ENCODE measurements at places on chromosomes 7 and 10.

DNA sequence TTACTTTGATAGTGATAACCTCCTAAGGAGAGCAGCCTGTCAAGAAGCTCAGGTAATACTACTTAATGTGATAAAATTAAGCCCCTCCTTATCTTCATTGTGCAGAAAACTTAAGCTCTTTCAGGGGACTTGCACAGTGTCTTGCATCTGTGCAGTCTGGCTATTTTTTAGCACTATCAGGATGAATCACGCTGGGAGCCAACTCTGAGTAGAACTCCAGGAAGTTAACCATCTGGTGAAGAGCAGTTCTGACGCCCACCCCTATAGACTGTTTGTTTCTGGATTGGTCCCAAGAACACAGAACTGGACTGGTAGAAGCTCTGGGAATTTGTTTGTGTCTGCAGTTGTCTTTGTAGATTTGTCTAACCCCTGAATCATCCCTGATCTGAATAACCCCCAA is 41.9 kb downstream of the AGK start:
- no peak for DNase-seq

DNA sequence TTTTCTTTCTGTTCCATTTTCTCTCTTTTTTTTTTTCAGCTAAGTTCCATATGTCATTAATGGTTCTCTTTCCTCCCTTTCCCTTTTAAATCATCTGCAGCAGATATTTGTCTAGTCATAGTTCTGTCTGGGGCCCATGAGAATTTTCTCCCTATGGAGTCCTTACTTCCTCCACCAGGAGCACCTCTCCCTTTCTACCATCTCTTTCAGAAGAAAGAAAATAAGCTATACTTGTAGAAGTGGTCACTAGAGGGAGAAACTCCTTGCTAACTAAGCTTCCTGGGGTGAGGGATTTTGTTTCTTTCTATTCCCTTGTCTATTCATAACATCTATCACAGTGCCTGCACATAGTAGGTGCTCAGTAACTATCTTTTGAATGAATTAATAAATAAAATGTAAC is 230.2 kb upstream of the HPS1 start:
- no peak for DNase-seq

- DNase-seq: no peak
Measured at GRCh38 chr10:13184276-13184675, 22.9 kb downstream of the MCM10 start.

DNA sequence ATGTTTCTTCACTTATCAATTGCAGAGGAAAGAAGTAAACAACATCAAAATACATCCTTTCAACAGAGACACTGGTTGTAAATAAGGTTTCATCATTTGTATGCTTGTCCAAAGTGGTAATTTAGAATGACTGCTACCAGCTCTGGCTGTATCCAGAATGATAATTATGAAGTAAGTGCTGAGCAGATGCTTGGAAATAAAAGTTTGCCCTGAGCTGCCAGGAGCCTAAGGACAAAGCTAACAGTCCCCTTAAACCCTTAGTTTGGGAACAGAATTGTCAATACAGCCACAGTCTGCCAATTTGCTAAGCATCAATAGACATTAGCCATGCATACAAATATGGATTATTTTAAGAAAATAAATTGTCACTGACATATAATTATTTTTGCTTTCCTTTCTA is 147.0 kb upstream of the SLC13A1 start:
- no peak for DNase-seq

GRCh38 chr10:3805201-3805790 is 20.3 kb upstream of the KLF6 start:
- DNase-seq: no peak

- no peak for DNase-seq
Measured at GRCh38 chr7:108499566-108499965, 26.4 kb downstream of the PNPLA8 start.

All from nucleus accumbens (tissue), 56 donors.